ENCODE measurements at places on chromosomes 1 and 21.

DNA sequence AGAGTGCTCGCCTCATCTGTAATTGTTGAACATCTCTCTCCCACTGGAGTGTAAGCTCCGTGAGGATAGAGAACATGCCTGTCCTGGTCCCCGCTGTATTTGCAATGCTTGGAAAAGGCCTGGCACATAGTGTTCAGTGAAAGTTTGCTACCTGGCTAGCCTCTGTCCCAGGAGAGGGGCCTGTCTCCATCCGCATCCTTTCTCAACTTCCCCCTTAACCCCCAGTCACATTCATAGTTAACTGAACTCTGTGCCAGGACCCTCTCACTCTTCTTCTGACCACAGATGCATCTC lies 15.2 kb downstream of the SPOCD1 start:
- DNase-seq = no peak

- DNase-seq = no peak
Measured at GRCh38 chr1:116537040-116537831, 33.6 kb downstream of the CD58 start.

DNA sequence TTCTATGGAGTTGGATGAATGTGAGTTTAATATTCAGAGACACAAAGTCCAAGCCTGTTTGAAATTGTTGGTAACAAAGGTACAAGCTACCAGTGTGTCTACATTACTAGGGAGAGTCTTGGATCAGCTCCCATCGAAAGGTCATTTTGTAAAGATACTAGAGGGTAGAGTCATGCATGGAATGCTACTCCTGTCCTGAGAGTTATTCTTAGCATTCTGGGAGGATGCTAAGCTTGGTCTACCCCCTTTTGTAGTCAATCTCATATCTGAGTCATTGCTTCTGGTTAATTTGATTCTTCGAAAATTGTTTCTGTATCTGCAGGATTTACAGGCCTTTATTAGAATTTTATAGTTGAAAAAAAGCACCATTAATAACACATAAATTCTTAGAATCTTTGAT lies 240.2 kb downstream of the ST6GALNAC3 start:
- no peak for DNase-seq

GRCh38 chr1:65317866-65318653 lies 8.7 kb downstream of the DNAJC6 start:
- no peak for DNase-seq

DNA sequence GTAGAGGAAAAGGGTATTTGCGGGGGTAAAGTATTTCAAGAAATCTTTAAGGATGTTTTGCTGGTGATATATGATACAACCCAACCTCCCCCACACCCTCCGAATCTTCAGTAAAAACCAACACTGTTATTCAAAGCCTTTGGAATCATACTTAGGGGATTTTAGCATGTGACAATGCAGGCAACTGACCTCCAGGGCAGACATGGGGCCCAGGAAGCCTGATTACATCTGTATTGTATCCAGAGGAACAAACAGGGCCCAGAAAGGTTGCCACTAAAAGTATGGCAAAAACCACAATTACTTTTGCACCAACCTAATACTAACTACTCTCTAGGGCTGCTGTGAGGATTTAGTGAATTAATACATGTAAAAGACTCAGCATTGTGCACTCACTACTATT lies 43.9 kb upstream of the CNN3 start:
- DNase-seq = no peak

- no peak for DNase-seq
Measured at GRCh38 chr1:64133036-64133435, 70.4 kb upstream of the UBE2U start.

- DNase-seq = no peak
Measured at GRCh38 chr1:14103878-14104430, 404.0 kb downstream of the PRDM2 start.

DNA sequence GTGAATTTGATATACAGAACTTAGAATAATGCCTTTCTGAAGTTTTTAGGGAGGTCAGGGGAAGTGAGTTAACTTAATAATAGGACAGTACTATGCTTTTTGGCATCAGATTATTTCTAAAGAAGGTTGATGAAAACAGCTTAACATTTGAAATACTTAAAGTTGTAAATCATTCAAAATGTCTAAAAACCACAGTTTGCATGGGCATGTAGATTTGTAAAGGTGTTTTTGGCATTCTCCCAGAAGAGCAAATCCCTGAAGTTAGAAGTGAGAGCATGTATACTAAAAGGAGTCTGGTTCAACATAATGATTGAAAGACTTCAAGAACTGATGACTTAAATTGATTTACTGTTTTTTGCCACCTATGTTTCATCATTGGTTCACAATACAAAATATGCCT lies 6.7 kb downstream of the DR1 start:
- DNase-seq = no peak

DNA sequence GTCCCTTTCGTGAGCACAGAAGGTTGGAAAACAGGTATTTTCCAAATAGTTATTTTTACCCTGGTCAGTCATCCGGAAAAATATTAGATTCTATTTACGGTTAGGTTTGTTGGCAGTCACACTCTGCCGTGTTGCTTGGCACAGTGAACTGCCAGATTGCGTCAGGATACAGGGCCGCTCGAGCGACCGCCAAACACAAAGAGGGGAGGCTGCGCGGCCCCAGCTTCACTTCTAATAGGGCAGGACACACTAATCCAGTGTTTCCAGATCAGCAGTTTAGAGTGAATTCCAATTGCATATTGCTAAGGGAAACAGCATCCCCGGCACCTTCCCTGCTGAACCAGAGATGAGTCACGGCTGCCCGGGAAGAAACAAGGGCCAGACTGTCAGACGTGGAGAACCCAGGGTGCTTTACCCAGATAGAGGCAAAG lies 22.9 kb downstream of the UMODL1 start:
- no peak for DNase-seq

DNA sequence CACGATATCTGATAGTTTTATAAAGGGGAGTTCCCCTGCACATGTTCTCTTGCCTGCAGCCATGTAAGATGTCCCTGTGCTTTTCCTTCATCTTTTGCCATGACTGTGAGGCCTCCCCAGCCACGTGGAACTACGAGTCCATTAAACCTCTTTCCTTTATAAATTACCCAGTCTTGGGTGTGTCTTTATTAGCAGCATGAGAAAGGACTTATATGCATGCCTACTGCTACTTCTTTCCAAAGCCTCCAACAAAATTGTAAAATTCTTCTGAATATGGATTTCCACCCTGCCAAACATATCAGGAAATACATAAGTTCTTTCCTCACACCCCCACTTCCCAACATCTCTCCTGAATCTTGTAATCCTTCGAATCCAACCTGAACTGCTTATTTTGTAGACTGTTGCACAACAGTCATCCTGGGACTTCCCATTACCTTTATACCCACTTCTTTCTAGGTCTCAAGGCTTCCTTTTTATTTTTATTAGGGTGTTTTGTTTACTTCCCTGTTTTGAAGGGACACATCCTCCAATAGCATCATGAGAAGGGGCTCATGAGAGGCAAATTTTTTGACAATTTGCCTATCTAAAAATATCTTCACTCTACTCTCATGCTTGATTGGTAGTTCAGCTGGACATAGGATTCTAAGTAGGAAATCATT lies 67.5 kb upstream of the MUTYH start:
- DNase-seq = no peak

DNA sequence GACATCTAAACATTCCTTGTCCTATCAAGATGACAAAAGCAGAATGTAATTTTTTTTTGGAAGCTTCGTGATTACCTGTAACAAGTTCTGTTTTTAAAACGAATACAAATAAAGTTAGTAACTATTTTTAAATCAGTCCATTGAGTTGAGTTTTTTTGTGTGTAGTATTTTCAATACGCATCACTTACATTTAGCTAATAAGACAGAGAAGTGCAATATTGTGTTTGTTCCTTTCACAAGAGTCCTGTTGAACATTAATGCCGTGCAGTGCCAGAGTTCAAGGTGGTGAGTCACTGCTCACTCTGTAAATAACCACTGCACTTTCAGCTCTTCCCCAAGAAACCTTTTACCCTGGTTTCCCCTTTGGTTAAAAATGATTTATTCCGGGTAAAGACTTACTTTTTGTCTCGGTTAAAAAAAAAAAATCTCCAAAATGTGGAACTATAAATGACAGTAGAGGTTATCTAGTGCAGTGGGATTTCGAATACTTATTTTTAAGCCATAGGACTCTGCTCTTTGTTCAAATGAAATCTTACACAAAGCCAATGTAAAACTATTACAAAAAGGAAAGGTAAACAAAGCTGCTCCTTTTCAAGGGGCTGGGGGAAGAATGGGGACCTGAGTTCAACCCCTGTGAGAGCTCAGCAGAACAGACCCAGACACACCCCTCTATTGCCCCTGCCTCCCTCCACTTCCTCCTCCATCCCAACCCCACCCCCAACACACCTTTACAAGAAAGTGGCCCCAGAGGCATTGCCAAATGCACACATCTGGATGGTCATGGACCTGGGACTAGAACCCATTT lies 14.8 kb upstream of the NCMAP start:
- DNase-seq = peak; percentile 32

DNA sequence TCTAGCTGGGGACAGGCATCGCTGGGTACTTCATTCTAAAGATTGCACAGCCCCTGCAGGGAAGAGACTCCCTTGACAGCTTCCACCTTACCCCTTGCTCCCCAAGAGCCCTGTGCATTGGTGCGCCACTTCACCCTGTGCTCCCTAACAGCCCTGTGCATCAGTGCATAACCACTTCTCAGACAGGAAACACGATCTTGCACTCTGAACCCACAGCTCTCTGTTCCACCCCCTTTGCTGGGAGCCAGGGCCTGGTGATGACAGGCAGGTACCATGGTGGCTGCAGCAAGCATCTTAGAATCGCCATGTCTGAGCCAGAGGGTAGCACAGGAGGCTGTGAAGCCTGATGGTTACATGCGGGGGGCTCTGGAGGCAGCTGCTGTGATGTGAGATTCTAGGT lies 5.0 kb downstream of the ALPL start:
- DNase-seq = no peak

- no peak for DNase-seq
Measured at GRCh38 chr1:223504741-223505140, 111.5 kb downstream of the CCDC185 start.

- no peak for DNase-seq
Measured at GRCh38 chr1:212827831-212828278, 19.6 kb downstream of the SPATA45 start.

DNA sequence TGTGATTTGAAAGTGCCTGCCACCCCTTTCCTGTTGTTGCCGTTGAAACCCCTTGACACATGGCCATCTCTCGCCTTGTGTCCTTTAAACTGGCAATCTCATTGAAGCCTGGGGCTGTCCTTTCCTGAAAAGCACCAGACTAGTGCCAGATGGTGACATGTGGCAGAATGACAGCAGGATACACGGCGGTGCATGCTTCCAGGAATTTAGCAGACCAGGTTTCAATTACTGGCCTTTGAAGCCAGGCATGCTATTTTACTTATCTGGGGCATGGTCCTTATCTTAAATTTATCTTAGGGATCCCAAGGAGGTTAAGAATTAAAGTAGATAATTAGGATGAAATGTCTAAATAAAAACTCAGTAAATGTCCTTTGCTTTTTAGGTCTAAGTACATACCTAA lies 15.2 kb downstream of the PLPPR4 start:
- no peak for DNase-seq

- no peak for DNase-seq
Measured at GRCh38 chr1:30381671-30382365, 341.6 kb downstream of the MATN1 start.

GRCh38 chr1:223358826-223359225 lies 5.2 kb downstream of the SUSD4 start:
- DNase-seq = no peak

GRCh38 chr1:96206451-96206850 lies 515.1 kb upstream of the PTBP2 start:
- no peak for DNase-seq

GRCh38 chr1:3304692-3305091 lies 149.8 kb upstream of the ARHGEF16 start:
- DNase-seq = no peak

DNA sequence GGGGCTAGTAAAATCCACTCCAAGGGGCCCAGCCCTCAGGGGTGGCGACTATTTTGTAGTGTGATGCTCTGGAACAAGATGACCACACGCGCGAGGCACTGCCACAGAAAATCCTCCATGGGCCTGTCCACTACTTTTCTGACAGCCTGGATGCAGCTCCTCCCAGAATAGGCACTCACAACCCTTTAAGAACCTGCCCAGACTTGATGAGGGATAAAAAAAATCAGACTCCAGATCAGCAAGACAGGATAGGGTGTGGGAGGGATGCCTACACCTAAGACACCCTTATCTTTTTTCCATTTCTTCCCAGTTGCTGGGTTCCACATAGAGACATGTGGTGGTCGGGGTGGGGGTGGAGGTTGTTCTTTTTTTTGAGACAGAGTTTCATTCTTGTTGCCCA lies 33.5 kb downstream of the PCAT6 start:
- no peak for DNase-seq

DNA sequence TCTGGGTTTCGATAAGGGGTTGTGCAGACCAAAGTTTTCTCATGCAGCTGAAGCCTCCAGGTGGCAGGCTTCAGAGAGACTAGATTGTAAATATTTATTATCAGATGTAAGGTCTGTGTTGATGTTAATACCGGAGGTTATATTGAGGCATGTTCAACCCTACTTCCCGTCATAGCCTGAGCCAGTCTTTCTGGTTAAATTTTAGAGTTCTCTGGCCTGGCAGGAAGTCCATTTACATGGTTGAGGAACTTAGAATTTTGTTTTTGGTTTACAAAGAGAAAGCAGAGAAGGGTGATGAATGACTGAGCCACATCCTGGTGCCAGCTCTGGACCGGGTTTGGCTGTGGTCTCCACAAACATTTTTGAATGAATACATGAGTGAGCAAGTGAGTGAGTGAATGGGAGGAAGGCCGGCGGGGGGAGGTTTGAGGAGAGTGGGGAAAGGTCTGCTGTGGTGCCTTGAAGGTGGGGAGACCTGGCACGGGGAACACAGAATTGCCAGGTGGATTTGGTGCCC lies 218.5 kb downstream of the DISC1 start:
- DNase-seq = no peak

GRCh38 chr1:151511636-151512215 lies 539 bp downstream of the CGN start:
- peak; percentile 15 for DNase-seq

DNA sequence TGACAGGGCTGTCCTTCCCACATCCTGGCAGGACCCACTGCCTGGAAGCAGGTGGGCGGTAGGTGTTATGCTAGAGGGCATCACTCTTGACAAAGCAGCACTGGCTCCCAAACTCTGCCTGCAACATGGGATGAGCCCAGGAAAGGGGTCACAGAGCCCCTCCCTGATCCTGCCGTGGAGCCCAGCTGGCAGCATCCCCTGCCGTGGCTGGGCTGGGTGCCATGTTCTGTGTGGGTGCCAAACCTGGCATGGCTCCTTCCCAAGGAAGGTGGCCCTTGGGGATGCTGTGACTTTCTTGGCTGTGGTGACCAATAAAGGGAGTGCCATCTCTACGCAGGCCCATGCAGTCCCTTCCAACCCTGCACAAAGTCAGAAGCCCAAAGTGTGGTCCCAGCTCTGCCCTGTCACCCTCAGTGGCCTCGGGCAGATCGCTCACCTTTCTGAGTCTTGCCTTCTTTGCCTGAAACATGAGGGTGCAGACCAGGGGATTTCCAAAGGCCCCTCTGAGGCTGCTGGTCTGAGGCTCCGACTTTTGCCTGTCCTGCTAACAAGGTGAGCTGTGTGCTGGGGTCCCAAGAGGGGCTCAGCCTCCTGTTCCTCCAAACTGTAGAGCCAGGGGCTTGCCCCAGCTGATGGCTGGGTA lies 6.0 kb downstream of the CDK18 start:
- no peak for DNase-seq

- no peak for DNase-seq
Measured at GRCh38 chr1:73907051-73907450, 290.9 kb downstream of the LRRIQ3 start.

- no peak for DNase-seq
Measured at GRCh38 chr1:10378081-10378841, 20.6 kb upstream of the PGD start.

All from stimulated activated CD4-positive, alpha-beta T cell treated with anti-CD3 and anti-CD28 coated beads, Interleukin-4, amount 100 ng/mL, for 1 hour (primary cell).